ENCODE measurements at places on chromosomes 1 and 21.

GRCh38 chr1:228998179-228998578 is 262.9 kb downstream of the RHOU start:
- DNase-seq: no peak

GRCh38 chr1:48003741-48004531 is 6.8 kb upstream of the TRABD2B start:
- peak; percentile 79 for DNase-seq

DNA sequence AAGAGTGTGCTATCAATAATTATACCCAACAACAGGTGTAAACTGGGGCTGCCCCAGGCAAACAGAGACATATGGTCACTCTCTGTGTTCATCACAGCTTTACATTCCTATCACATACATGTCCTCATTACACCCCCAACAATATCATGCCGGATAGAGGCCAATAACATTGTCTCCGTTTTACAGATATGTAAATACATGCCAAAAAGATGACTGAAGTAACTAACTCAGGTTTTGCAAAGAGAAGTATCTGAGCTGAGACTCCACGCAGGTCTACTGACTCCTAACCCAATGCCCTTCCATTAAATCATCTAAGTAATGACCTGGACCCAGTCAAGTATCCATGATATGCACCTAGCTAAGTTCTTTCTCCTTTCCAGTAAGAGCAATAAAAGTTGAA is 55.0 kb downstream of the JAK1 start:
- no peak for DNase-seq

DNA sequence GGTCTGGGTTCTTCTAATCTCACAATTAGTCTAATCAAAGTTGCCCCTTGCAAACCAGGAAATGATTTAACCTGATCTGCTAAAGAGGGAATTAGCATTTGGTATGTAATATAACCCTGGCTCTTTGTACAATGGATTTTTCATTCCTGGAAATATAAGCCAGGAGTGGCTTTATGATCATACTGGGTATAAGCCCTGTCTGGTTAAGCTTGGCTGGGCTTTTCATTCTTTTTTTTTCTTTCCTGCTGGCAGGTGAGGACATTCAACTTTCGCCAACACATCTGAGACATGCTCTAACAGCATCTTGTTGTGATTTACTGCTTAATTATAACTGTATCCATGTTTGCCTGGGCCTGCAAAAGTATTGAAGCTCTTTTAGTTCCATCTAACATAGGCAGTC is 20.4 kb upstream of the SDE2 start:
- peak; percentile 54 for DNase-seq

DNA sequence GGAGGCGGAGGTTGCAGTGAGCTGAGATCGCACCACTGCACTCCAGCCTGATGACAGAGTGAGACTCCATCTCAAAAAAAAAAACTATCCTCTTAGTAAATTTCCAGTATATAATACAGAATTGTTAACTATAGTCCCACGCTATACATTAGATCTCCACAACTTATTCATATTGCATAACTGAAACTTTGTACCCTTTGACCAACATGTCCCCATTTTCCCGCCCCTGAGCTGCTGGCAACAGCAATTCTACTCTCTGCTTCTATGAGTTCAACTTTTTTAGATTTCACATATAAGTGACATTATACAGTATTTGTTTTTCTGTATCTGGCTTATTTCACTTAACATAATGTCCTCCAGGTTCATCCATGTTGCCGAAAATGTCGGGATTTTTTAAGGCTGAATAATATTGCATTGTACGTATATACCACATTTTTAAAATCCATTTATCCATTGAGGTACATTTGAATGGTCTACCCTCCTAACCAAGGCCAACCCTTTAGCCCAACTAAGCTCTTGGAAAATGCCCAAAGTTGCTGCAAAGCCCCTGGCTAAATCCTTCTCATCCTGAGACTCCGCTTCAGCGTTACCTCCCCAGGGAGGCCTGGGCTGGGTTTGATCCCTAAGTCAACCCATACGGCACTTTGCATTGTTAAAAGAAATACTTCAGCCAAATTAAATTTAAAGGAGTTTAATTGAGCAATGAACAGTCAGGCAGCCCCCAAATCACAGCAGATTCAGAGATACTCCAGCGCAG is 34.2 kb downstream of the NEK2 start:
- no peak for DNase-seq

- DNase-seq: no peak
Measured at GRCh38 chr1:247299723-247300381, 31.8 kb downstream of the ZNF496 start.

- DNase-seq: no peak
Measured at GRCh38 chr1:189662190-189662589, 815.5 kb downstream of the BRINP3 start.

DNA sequence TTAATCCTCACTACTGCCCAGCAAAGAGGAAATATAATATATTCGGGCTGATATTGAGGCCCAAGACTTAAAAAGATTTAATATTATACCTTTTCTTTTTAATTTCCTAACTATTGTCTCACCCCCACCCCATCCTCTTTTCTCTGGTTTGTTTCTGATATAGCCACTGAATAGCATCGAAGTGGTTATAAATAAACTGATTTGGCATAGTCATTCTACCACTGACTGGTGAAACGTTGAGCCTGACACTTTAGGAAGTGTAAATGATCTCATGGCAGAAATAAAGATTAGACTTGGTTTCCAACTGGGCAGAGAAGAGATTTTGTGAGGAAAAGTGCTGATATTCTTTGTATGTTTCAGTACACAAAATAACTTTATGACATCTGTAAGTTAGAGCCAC is 39.3 kb downstream of the DTL start:
- DNase-seq: no peak

DNA sequence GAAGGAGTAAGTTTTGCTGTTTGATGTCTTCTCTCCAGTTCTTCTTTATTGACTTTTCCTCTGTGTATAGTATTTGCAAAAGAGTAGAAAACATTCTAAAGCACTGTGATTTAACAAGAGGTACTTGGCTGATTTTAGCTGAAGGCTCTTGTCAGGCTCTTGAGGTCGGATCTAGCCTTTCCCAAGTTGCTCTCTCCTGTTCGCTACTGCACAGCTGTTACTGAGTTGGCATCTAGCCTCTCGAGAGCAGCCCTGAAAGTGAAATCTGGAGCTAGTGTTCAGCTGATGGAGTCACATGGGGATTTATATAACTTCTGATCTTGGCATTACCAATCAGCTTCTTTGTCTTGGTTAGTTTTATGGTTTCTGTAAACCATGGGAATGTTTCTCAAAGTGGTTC is 193.1 kb downstream of the RYR2 start:
- no peak for DNase-seq

DNA sequence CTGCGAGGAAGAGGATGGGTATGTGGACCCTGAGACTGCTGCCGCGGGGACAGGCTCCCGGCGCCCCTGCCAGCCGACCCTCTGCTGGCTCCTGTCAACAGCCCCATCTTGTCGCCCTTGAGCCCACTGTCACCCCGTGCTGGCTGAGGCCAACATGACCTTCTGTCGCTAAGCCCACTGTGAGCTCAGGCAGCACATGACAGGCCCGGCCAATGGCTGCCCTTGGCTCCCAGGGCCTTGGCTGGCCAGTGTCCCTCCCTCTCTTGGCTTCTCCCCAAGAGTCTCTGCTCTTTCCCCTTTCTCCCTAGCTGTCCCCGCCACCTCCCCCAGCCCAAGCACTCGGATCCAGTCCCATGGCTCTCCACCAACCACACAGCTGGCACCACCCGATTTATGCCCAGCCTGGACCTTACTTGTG is 3.5 kb downstream of the PEX10 start:
- no peak for DNase-seq
